T-helper 1 cell (primary cell): ENCODE measurements at places on chromosomes 5 and 9.

- DNase-seq: no peak
Measured at GRCh38 chr9:94654165-94654894, 15.0 kb upstream of the FBP1 start.

DNA sequence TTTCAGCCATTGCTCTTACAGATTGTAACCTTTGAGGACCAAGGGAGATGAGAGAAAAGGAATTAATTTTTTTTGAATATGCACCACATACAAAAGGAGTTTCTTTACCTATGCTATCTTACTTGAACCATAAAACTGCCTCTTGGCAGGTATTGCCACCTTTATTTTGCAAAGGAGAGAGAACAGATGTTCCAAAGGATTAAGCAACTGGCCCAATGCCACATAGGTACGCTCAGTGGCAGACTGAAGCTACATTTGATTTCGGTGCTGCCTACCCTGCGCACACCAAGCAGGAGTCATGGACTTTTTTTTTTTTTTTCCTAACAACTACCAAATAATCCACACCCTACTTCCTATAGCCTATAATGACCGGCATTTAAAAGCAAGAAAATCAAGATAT, 43.1 kb downstream of the SAXO1 start:
- no peak for DNase-seq

DNA sequence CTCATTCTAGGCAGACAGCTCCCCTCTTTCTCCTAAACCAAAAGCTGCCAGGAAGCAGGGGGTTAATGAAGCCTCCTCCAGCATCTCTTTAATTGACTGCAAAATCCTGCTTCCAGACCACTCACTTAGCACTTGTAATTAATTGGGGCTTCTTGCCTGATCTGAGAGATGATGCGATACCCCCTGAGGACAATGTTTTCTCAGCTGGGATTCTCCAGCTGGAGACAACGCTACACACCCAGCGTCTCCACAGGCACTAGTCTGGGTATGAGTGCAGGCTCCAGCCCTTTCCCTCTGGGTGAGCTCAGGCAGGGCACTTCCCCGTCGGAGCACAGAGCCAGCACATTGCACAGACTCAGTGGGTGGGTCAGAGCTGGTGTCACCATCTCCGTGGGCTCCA, 16.1 kb downstream of the CPLX2 start:
- DNase-seq: no peak

DNA sequence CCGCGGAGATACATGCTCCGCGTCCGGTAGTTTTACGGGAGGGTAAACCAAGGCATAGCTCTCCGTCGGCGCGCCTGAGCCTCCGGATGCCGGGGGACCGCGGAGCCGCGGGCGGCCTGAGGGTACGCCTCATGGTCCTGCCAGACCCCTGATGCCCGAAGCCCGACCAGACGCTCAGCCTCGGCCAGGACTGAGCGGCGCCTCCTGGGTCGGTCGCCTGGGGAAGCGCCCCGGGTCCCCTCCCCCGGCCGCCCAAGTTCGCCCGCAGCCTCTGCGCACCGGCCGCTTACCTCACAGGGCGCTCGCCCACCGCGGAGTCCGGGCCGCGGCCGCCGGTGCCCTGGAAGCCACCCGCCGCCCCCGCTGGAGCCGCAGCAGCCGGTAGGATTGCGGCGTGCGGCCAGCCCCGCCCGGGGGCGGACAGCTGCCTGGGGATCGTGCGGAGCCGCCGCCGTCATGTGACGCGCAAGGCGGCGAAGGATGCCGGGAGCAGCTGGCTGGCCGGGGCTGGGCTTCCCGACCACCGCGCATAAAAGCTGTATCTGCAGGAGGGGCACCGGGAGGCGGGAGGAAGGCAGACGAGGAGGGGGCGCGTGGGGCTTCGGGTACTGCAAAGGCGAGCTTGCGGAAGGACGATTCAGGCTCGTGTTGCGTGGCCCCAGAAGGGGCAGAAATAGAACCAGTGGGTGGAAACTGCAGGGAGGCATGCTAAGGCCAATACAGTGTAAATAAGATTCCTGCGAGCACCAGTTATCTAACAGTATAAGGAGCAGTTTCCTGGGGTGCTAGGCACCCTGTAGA, at the start of gene FBXO10:
TSS of gene FBXO10 (minus strand) at position 460 of the 801 bp plus-strand sequence. CDS start 34,612 bp downstream, outside the sequence.
- peak; percentile 26 for DNase-seq

- no peak for DNase-seq
Measured at GRCh38 chr5:140875085-140876065, at the start of gene PCDHA12. PCDHA12 (plus strand) TSS chr5:140875308; CDS start chr5:140875473, 165 bp downstream.

GRCh38 chr9:125396799-125397198, 135.2 kb downstream of the GAPVD1 start:
- DNase-seq: no peak

- DNase-seq: no peak
Measured at GRCh38 chr5:115657881-115658233, 32.0 kb upstream of the TMED7 start.

DNA sequence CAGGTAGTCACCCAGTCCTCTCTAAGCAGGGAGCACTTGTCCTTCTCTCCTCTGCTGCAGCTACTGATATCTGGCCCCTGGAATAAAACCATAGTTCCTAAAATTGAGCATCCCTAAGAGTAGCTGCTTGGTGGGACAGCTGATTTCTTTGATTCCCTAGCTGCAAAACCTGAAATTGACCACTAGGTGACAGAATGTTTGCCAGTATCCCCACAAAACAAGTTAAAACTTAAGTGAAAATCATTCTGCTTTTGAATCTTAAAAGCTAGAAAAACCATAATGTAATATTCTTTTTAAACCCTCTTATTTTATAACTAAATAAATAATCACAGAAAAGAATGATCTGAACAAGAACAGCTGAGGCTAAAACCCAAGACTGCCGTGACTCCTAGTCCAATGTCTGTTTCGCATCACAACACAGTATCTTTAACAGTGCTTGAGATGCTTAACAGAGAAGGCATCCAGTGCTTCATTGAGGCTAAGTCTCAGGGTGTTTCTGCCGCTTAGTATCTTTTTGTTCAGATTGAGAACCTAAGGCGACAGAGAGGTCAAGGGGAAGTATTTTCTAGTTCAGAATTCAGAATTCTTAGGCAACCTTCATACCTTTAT, 24.4 kb upstream of the TAL2 start:
- no peak for DNase-seq

DNA sequence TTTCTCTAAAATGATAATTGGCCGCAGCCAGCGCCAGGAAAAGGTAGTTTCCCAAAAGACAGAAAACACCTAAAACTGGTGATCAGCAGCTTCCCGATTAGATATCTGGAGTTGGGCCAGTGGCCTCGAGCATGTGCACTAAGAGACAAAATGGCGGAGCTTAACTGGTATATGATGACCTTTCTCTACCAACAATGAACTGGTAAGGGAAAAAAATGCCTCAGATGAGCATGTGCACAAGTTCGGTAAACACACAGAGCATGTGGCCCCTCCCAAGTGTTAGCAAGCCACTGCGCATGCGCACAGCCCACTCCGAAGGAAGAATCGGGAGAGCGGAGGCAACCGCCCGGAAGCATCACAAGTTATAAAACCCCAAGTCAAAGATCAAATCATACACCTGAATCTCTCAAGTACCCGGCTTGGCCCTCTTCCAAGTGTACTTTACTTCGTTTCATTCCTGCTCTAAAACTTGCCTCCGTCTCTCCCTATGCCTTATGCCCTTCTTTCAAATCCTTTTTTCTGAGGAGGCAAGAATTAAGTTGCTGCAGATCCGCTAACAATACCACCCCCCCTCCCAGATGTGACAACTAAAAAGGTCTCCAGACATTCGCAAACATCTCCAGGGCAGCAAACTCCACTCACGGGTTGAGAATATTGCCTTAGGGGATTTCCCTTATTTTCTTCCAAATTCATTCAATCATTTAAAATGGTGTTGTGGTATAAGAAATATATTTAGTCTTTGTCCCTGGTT, 15.0 kb upstream of the PTBP3 start:
- peak; percentile 48 for DNase-seq

DNA sequence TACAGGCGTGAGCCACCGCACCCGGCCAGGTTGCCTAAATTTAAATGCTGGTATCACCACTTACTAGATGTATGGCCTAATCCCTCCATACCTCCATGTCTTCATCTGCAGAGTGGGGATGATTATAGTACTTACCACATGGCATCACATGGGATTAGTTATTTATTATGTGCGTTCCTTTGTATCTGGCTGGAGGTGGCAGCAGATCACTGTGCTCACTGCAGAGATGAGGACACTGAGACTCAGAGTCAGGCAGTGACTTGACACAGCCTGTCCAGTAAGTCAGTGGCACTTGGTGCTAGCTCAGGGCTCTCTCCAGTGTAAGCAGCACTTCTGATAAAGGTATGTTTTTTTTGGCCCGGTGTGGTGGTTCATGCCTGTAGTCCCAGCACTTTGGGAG, 38.4 kb upstream of the HAND1 start:
- no peak for DNase-seq

DNA sequence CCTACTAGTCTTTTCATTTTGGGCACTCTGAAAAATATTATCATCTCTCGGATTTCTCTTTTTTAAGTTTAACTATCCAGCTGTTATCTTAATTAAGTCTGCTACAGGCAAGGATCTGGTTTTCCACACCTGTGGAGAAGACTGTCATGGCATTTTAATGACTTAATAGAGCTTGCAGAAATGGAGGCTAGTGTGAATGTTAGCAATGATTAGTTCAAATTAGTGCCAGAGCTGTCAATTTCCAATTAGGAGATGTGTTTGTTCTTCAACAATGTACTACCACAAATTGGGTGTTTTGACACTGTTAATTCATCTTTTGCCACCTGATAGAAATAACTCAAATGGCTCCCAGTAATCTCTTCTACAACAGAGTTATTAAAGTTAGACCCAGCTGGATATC, 2023.0 kb upstream of the CDH9 start:
- DNase-seq: no peak

- DNase-seq: no peak
Measured at GRCh38 chr5:135477613-135478066, 25.5 kb upstream of the TIFAB start.

DNA sequence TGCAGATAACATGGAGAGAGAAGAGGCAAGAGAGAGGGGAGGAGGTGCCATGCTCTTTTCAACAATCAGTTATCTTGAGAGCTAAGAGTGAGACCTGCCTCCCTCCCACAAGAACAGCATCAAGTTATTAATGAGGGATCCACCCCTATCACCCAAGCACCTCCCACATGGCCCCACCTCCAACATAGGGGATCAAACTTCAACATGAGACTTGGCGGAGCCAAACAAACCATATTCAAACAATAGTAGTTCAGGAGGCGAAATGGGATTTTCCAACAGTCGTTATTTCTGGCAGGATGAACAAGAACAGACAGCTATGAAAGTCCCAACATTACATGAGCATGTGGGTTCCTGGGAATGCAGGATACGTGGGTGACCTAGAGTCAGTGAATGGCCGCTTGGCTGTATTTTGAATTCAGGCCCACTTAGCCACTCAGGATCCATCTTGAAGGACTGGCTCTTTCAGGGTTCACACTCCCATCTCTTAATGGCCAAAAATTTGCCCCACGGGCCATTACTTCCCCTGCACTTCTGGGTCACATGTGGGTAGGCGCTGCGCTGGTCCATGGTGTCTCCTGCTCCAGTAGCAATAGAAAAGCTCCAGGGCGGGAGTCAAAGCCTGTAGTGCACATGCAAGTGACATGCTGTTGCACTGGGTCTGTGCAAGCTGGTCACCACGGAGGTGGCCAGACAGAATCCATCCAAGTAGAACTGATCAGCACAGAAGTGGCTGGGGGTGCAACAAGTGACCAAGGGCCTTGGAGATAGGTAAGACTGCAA, 7.1 kb upstream of the FAF2 start:
- DNase-seq: no peak
